ENCODE measurements at places on chromosomes 3 and 15.
A peak's percentile ranks its signal among the peaks of the same experiment; 100 is the strongest.

GRCh38 chr3:107208100-107208499, 169.1 kb upstream of the CCDC54 start:
- DNase-seq: no peak

GRCh38 chr15:90064911-90065681, 37.2 kb downstream of the IDH2 start:
- no peak for DNase-seq

DNA sequence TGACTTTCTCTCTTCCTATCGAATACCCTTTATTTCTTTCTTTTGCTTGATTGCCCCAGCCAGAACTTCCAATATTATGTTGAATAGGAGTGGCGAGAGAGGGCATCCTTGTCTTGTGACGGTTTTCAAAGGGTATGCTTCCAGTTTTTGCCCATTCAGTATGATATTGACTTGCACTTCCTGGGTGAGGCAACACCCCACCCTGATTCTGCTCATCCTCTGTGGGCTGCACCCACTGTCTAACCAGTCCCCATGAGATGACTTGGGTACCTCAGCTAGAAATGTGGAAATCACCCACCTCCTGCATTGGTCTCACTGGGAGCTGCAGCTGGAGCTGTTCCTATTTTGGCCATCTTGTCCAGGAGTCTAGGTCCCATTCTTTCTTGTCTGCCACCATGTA, 44.8 kb upstream of the KCNH8 start:
- DNase-seq: no peak

- no peak for DNase-seq
Measured at GRCh38 chr3:124818398-124819091, 68.6 kb downstream of the ITGB5 start.

GRCh38 chr3:177364236-177364635, 167.0 kb upstream of the TBL1XR1 start:
- no peak for DNase-seq

DNA sequence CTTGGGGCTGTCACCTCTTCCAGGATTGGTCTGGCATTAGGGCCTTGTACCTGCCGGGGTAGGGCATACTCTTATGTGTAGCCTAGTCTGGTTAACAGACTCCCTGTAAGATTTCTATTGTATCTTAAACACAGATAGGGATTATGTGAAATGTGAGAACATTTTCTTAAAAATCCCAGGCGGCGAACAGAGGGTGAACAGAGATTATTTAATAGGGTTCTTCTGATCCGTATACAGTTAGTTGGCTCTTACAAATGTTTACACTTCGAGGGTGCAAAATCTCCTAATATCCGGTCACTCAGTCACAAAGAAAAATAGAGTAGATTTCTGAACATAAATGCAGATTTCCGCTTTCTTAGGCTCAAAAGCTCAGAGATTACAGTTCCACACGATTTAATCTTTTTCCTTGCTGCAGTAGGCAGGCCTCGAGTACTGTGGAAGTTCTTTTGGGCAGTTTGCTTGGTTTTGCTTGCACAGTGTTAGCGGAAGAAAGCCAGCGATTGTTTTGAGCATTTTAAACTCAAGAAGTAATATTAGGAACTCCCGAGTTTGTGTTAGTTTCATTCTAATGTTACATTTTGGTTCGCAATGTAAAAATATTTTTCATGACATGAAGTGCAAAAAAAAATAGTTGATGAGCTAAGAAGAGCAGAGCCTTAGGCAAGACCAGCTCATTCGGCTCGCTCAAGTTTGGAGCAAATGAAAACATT, 993 bp downstream of the PLCL2 start:
- no peak for DNase-seq

DNA sequence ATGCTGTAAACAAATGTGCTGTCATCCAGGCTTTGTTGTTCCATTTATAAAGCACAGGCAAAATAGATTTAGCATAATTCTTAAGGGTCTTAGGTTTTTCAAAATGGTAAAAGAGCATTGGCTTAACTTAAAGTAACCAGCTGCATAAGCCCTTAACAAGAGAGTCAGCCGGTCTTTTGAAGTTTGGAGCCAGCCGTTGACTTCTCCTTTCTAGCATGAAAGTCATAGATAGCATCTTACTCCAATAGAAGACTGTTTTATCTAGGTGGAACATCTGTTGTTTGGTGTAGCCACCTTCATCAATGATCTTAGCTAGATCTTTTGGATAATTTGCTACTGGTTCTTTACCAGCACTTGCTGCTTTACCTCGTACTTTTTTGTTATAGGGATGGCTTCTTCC, 297.5 kb upstream of the DCBLD2 start:
- no peak for DNase-seq

DNA sequence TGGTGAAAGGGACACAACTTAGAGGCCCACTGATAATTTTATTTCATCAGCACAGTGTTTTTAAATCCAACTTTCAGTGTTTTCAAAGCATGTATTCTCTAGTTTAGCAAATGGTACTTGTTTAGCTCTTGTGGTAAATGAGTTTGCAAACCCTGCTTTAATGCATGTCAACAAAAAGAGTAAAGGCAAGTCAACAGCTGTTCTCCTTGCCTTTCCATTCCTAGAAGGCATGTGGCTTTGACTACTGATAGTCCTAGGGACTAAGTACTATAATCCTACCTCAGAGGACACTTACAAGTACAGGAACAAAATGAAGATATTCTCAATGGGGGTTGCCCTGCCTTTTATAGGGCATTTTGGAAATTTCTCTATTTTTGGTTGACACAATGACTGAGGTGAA, 13.1 kb downstream of the NPTN start:
- DNase-seq: no peak

GRCh38 chr15:81987628-81988027, 58.2 kb downstream of the MEX3B start:
- no peak for DNase-seq

DNA sequence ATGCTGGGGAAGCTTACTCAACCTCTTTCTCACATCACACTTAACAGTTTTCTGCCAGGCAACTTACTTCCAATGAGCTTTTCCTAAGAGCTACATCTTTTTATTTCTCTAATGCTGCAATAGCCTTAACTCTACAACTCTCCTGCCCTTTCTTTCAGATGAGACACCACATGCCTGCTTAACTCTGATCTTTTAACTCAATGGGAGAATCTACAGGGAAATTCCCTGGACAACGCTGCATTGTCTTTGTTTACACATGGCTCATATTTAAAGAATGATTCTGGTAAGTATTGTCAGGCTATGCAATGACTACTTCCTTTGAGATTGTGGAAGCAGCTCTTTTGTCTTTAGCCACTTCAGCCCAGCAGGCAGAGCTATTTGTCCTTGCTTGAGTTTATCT, 353.1 kb upstream of the BCHE start:
- no peak for DNase-seq

GRCh38 chr3:88282528-88283241, 132.9 kb downstream of the C3orf38 start:
- no peak for DNase-seq

GRCh38 chr15:85073556-85074194, 92.0 kb downstream of the PDE8A start:
- no peak for DNase-seq

GRCh38 chr15:92411256-92411655, 17.6 kb downstream of the ST8SIA2 start:
- no peak for DNase-seq

DNA sequence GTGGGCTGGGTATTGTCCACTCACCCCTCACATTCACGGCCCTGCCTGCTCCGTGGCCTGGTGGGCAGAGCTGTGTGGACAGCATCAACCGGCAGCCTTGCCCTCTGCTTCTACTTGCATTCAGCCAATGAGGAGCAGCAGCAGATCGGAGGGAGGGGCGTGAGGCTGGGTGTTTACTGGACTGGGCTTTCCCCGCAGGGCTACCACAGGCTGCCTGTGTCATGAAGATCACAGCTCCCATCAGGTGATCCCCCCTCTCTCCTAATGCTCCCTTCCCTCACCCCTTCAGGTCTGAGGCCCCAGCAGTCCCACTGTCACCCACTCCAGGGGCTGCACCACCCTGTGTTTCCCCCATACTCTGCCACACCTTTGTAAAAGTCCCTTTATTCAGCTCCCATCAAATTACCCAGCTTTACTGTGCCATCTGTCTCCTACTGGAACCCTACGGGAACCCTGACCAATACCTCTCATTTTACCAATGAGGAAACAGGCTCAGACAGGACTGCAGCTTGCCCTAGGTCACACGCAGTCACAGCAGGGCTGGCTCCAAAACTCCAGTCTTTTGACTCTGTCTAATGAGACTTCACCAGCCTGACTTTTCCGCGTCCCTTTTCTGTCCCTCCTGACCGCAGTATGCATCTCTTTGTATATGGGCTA, 81.1 kb downstream of the MEGF11 start:
- no peak for DNase-seq

GRCh38 chr3:194824701-194825111, 139.0 kb downstream of the FAM43A start:
- no peak for DNase-seq

GRCh38 chr15:86915811-86916331, 836.2 kb downstream of the AGBL1 start:
- DNase-seq: peak; percentile 32

DNA sequence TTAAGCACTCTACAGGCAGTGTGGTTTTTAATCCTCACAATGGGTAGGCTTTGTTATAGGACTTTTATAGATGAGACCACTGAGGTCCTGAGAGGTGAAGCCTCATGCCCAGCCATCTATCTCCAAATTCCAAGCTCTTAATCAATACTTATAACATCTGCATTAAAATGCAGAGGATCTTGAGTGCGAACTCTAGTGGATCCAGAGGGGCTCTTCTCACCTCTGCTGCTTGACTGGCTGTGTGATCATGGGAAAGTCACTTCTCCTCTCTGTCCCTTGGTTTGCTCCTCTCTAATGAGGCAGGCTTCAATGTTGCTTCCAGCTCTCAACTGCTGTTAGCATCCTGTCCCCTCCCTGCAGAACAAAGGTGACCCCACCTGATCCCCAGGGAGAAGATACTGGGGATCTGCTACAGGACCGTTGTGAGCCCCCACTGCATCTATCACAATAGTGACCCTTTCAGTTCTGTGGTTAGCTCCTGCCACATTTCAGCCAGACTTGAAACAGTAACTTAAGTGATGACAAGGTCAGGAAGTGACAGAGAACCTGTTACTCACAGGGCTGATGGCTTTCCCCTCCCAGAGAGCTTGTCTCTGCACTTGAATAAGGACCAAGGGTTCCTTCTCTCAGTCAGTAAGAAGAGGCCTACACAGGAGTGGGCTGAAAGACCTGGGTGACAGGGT, 1.3 kb downstream of the SLC27A2 start:
- DNase-seq: no peak

DNA sequence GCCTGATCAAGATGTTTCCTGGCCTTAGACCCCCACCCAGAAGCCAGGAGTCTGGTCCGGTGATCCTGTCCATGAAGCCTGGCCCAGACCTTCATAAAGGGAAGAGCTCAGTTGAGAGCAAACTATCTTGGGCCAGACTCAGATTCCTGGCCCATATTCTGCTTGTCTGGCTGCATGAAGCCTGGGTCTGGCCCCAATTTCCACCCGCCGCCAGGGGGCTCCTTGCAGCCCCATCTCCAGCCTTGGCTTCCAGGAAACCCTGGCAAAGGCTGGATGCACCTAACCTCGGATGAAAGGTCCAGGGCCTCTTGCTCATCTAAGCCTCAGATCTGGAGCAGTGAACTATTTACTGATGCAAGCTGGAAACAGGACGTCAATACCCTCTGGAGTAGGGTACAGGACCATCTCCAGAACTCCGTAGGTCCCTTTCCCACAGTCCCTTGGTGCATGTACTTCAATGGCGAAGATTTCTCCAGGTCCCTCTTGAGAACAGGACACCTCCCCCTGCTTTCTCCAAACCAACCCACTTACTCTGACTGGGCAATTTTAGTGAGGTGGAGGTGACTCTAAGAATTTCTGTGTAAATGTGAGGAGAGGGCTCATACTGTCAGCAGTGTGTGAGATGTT, 5.6 kb downstream of the FOXL2 start:
- no peak for DNase-seq

DNA sequence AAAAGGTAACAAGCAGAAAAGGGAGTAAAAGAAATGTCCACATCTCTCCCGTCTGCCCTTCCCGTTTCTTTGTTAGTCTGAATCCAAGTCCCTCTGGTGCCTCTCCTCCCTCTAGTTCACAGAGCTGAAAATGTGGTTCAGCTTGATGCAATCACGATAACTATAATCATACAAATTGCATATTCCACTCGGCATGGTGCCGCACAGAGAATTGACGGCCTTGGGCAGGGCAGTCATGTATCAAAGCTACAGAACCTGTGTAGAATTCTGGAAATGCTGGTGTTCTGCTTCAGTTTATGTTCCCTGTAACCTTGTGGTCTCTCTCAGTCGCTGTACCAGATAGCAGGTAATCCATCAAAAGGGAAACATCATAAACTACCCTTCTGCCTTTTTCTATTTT, 562.9 kb upstream of the CBLB start:
- no peak for DNase-seq

DNA sequence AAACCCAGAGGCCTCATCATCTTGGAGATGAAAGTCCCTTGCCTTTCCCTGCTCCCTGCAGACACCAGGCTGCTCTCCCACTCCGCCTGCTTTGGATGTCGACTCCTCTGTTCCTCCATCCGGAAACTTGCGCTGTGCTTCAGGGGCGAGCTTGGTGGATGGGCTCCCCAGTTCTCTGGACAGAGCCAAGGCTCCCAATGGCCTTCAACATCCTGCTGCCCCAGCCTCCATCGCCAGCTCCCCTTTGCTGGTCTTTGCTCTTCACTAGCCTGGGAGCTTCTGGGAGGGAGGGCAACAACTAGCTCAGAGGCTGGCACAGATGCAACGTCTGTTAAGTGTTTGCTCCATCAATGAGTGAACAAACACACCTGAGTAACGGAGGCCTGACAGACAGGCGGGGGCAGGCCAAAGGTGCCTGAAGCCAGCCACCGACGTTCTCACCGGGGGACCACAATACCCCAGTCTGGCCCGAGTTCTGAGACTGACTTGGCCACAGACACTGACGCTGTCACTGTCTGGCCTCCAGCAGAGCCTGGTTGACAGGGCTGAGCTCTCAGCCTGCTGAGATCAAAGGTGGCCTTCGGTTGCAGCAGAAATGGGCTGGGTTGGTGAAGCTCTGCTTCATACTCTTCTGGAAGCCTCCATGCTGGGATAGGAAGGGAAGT, 39.0 kb downstream of the RGMA start:
- DNase-seq: no peak
